ENCODE measurements at places on chromosomes 12 and 14. TPM values are rescaled to one million over a fixed set of nuclear protein-coding genes. Genes with fewer than 3 reads are reported as not detected.
A peak's percentile ranks its signal among the peaks of the same experiment; 100 is the strongest.

DNA sequence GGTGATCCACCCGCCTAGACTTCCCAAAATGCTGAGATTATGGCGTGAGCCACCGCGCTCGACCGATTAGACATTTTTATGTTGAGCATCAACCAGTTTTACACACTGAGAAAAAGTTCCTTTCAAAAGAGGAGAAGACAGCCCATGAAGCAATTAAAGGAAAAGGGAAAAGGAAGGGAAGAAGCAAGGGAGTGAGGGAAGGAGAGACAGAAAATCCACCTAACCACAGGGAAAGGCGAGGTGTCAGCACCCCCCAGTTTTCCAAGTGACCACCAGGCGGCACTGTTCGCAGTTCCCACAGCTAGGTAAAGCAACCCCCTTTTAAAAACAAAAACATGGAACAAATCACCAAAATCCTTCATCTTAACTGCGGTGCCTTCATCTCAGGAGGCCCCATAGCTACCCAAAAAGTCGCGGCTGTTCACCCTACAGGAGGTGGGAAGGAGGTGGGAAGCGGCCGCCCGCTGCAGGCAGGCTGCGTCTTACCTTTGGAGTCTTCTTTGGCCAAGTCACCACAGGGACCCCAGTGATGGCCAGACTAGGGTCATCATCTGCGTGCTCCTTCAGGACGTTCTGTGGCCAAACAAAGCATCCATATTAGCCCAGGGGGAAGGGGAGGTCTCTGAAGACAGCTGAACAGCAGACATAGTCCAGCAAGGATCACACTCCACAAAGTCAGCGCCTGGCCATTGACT lies 86.6 kb downstream of the KDM2B start:
- DNase-seq, result peak; percentile 28

DNA sequence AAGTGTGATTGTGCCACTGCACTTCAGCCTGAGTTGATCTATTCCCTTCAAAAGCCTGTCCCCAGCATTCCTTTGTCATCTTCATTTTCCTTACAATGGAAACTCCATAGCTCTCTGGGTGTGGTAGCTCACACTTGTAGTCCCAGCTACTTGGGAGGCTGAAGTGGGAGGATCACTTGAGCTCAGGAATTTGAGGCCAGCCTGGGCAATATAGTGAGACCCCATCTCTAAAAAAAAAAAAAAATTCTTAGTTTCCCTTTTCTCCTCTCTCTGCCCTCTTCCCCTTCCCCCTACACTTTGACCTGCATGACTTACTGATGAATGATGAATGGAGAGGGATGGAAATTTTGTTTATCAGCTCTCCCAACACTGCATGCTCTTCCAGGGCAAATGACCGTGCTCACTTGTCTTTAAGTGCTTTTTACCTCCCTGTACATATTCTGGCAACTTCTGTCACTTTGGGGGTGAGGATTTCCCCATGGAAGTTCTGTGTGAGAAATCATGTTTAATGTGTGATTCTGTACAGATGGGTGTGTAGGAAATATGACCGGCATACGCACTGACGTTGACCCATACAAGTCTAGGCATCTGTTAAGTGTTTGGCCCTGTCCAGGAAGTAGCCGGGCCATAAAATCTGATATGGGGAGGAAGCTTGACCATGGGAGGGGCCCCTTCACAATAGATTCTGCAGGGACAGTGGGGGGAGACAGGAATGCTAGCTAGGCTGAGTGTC lies 65.4 kb downstream of the ZFP36L1 start:
- no peak for DNase-seq

DNA sequence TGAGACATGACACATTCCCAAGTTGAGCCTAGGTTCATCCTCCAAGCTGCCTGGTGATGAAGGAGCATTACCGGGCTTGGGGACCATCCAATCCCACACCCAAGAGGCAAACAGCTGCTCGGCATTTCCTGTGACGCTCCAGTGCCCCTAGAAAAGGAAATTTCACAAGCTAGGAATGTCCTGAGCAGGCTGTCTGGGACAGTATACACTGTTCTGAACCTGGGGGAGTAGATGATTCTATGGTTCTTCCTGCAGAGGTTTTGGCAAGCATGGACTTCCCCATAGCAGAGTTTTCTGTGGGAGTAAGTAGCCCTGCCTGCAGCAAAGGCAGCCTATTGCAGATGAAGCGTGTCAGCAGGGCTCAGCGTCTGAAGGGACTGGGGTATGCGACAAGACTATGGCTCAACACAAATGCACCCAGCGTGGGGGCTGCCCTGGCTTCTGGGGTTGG lies 47.4 kb upstream of the SRSF5 start:
- no peak for DNase-seq

DNA sequence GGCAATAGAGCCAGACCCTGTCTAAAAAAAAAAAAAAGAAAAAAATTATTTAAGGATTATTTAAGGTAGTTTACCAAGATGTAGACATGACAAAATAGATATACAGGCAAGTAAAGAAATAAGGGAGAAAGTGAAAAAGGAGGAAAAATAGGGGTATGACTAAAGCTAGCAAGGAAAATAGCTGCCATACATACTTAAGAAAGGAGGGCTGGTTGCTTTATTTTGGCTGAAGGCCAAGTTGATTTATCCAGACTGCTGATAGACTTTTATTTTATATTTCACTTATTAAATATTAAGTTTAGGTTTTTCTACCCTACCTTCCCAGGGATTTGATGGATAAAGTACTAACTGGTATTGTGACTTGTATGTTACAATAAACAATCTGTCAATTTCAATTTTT lies 8.3 kb upstream of the AEBP2 start:
- DNase-seq, result no peak

GRCh38 chr12:19298836-19299605 lies 140.3 kb upstream of the AEBP2 start:
- no peak for DNase-seq

DNA sequence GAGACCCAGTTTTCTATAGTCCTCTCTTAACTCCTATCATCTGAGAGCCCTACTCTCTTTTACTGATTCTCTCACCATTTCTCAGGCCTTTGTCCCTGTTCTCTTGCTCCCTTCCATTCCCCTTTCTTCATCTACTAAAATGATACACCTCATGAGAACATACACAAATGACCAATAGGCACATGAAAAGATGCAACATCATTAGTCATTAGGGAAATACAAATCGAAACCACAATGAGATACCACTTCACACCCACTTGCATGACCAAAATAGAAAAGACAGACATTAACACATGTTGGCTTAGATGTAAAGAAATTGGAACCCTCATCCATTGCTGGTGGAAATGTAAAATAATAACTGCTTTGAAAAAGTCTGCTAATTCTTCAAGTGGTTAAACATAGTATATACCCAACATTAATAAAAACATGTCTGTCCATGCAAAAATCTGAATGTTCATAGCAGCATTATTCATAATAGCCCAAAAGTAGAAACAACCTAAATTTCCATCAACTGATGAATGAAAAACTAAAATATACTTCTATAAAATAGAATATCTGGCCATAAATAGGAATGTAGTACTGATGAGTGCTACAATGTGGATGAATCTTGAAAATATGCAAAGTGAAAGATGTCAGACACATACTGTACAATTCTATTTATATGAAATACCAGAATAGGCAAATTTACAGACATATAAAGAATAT lies 66.0 kb downstream of the DENND5B start:
- DNase-seq, result no peak

DNA sequence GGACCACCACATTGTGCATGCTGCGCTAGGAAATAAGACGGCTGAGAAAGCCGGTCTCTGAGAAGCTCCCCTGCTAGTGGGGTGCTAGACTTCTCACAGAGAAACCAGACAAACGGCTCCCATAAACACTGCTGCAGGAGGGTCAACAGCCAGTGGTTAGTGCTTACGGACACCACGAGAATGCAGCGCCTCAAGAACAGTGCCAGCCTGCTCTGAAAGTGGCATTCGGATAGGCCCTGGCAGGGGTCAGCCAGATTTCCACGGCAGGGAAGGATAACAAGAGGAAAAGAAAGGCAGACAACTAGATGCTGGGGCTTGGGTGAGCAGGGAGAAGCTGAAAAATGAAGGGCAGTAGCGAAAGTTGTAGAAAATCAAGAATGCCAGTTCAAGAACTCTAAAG lies 26.4 kb downstream of the PPTC7 start:
- DNase-seq, result no peak

DNA sequence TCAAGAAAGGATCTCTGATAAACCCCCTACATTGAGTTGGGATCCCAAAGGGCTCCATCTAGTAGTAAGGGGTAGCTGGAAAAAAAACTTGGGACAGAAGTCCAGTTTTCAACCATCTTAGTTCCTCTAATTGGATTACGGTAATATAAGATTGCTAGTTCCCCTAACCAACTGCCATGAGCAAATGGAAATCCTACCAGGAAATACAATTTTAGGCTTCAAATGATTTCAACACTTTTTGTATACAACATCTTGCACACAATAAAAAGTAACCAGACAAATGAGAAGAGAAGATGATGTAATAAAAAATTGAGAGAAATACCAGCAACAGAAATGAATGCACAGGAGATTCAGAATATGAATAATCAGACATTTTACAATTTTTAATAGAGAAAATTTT lies 73.0 kb downstream of the TSHR start:
- DNase-seq, result no peak

- no peak for DNase-seq
These were observed 293 bp downstream of the IFI27L1 start for GRCh38 chr14:94081386-94081820.

ACOT6 gene
- total RNA-seq, result not detected

DLK1 gene
- not detected for total RNA-seq

SERPINA3 gene
- not detected for total RNA-seq

APOLD1 gene
- total RNA-seq, result 5.3 TPM

Data from activated T-helper 2 cell treated with anti-CD3 and anti-CD28 coated beads, Interferon-gamma antibody, Interleukin-2, Interleukin-4, amounts not matched to agents 10 μg/mL and 5 μg/mL and 100 μg/mL, durations not matched to agents 14 hours and 24 hours and 36 hours (primary cell).